ENCODE measurements at places on chromosomes 2 and 18. TPM values are rescaled to one million over a fixed set of nuclear protein-coding genes. Genes with fewer than 3 reads are reported as not detected.

FABP1 gene
- total RNA-seq, result 3,583 TPM

HRH4 gene
- total RNA-seq, result not detected

QPCT gene
- 1.6 TPM for total RNA-seq

GRCh38 chr2:172783165-172783898 lies 47.7 kb downstream of the RAPGEF4 start:
- H3K27me3 ChIP-seq, result no peaks in the 10 kb centered on the region
- H3K36me3 ChIP-seq, result no peaks in the 10 kb centered on the region
- DNase-seq, result no peak
- H3K4me3 ChIP-seq, result no peak overlapping the region

FAM124B gene
- total RNA-seq, result 0.60 TPM

DNA sequence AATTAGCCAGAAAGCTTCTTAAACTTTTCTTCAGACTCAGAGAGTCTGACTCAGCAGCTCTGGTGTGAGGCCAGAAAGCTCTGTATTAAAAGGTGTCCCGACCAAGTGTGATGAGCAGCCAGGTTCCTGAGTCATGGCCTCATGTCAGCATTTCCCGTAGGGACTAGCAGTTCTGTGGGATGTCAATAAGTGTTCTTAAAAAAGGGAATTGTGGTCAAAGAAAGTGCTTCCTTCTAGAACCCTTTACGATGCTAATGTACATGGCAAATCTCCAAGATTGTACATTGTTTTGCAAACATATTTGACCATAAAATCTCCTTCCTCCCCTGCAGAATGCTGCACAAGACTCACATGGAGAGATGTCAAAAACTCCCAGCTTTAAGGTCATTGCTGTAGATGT lies 80.1 kb downstream of the PLA2R1 start:
- H3K4me3 ChIP-seq, result no peak overlapping the region
- H3K4me1 ChIP-seq, result no peaks in the 10 kb centered on the region
- peaks cover 7% of the 10 kb centered on the region for H3K36me3 ChIP-seq
- no peaks in the 10 kb centered on the region for H3K27me3 ChIP-seq

- no peaks in the 10 kb centered on the region for H3K27me3 ChIP-seq
- H3K27ac ChIP-seq, result no peak overlapping the region
- no peaks in the 10 kb centered on the region for H3K4me1 ChIP-seq
- H3K36me3 ChIP-seq, result no peaks in the 10 kb centered on the region
- DNase-seq, result no peak
Measured at GRCh38 chr2:54864096-54864495, 140.6 kb downstream of the EML6 start.

DNA sequence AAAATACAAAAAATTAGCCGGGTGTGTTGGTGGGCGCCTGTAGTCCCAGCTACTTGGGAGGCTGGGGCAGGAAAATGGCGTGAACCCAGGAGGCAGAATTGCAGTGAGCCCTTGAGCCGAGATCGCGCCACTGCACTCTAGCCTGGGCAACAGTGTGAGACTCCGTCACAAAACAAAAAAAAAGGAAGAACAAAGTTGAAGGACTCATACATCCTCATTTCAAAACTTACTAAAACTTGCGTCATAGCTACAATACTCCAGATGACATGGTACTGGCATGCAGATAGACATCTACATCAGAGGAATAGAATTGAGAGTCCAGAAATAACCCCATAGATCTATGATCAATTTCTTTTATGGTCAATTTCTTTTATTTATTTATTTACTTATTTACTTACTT lies 13.6 kb upstream of the CYP27C1 start:
- H3K27ac ChIP-seq, result no peak overlapping the region
- H3K36me3 ChIP-seq, result no peaks in the 10 kb centered on the region
- no peak for DNase-seq
- no peak overlapping the region for H3K4me3 ChIP-seq

DNA sequence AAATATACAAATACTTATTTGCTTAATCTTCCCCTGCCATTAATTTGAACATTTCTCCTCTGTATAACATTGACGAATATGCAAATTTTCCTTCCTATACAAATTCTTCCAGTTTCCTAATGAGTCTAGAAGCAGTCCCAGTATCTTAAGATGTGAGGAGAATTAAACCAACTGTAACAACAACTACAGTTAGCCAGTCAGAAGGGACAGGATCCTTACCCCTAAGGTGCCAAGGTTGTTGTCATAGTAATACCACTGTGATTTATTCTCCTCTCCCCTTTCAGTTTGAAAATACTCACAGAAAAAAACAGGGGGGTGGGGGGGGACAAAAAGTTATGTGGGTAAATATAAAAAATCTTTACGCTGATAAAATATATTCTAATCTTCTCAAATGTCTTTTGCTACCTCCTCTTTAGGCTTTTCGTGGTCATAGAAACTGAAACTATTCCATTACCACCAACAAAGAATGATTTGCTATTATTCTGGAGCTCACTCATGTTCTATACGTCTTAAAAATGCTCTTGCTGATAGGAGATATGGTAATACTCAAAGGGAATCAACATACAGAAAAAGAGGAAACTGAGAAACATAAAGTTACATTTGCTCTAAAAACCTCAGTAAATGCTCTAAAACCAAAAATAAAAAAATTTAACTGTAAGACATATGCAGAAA lies 107.6 kb downstream of the MEMO1 start:
- H3K4me3 ChIP-seq, result no peak overlapping the region
- DNase-seq, result no peak
- peaks cover 15% of the 10 kb centered on the region for H3K36me3 ChIP-seq
- no peaks in the 10 kb centered on the region for H3K27me3 ChIP-seq
- no peaks in the 10 kb centered on the region for H3K4me1 ChIP-seq

ALK gene
- total RNA-seq, result 0.32 TPM

RAX gene
- total RNA-seq, result not detected

DNA sequence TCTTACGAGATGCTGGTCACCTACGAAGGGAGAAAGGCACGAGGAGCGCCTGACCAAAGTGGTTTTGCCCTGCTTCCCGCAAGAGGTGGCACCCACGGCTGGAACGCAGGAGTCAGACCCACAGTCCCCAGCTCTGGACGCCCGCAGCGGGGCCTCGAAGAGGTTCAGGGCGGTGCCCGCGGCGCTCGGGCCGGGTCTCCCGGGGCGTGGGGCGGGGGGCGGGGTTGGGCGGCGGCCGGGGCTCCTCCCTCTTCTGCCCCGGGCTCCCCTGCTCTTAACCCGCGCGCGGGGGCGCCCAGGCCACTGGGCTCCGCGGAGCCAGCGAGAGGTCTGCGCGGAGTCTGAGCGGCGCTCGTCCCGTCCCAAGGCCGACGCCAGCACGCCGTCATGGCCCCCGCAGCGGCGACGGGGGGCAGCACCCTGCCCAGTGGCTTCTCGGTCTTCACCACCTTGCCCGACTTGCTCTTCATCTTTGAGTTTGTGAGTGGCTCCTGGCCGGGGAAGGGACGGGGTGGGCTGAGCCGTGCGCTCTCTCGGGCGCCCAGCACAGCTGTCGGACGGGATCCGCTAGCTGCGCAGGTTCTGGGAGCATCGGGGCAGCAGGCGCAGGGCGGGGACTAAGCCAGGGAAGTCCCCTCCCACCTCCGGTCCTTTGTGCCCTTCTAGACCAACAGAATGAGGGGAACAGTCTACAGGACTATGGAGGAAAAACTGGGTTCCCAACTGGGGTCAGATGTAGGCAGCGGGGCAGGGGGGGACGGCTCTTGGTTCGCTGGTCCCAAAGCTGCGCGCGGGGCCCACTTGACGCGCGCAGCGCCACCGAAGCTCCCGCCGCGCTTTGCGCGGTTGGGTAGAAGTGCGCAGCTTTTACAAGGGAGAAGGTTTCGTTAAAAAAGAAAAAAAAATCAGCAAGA lies at the start of gene MAL:
MAL (plus strand) TSS at position 303 of the 914 bp plus-strand sequence; CDS start at position 388, 85 bp downstream.
- peak within 1 kb of the TSS; percentile 46 for H3K27ac ChIP-seq
- no peak for DNase-seq
- H3K4me3 ChIP-seq, result peak within 1 kb of the TSS; percentile 29
- peaks cover 65% of the 10 kb centered on the region for H3K27me3 ChIP-seq
- H3K36me3 ChIP-seq, result no peaks in the 10 kb centered on the region

GRCh38 chr2:150989969-150990368 lies 271.7 kb downstream of the RBM43 start:
- no peak for DNase-seq
- no peaks in the 10 kb centered on the region for H3K4me1 ChIP-seq
- H3K27me3 ChIP-seq, result no peaks in the 10 kb centered on the region
- H3K27ac ChIP-seq, result no peak overlapping the region

LGALSL gene
- 15.6 TPM for total RNA-seq

DNA sequence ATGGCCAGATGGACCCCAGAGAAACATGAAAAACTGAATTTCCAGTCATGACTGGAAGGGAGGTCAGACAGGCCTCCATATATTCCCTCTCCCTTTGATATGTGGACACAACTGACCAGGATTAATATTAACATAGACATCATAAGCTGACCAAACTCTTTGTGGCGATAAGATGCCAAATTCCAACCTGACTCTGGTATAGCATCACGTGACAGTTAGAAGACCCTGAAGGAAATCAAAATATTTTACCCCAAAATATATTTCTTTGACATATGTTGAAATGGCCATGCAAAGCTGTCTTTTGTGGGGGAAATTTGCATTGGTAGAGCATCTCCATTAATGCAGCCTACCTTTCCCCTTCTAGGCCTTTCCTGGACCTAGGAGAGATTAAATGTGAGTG lies 36.7 kb downstream of the ST6GAL2 start:
- no peak for DNase-seq
- no peak overlapping the region for H3K4me3 ChIP-seq
- no peak overlapping the region for H3K27ac ChIP-seq
- H3K27me3 ChIP-seq, result no peaks in the 10 kb centered on the region
- H3K36me3 ChIP-seq, result no peaks in the 10 kb centered on the region
- H3K4me1 ChIP-seq, result peaks cover 3% of the 10 kb centered on the region

NEDD4L gene
- total RNA-seq, result 773 TPM

DNA sequence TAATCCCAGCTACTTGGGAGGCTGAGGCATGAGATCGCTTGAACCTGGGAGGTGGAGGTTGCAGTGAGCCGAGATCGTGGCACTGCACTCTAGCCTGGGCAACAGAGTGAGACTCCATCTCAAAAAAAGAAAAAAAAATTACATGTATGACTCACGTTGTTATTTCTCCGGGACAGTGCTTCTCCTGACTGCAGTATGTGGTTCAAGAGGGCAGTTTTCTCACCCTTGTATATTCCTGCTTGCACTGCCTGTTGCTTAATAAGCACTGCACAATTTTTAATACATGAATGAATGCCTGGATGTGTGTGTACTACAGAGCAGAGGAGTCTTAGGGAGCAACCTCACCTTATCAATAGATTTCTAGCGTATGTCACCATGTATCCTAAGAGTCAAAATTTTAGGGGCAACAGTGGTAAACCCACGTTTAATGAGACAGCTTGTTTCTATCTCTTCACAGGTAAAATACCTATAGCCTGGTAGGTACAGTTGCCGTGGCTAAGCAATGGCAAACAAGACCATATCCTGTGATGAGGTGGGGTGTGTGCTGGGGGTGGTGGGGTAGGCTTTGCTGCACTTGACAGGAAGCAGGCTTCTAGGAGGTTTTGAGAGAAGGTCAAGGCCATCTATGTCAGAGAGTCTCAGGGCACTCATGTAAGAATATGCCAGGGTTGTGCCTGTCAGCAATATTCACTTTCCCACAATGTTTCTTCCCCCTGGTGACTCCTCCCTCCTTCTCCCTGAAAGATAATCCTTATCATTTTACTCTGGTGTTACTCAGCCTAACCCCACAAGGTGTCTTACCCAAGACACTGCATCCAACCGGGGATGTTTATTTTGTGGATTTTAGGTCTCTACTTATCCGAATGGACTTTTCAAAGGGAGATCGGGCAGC lies 36.9 kb upstream of the MEX3C start:
- H3K36me3 ChIP-seq, result no peaks in the 10 kb centered on the region
- no peaks in the 10 kb centered on the region for H3K27me3 ChIP-seq
- no peak overlapping the region for H3K4me3 ChIP-seq
- no peaks in the 10 kb centered on the region for H3K4me1 ChIP-seq
- no peak for DNase-seq

MYCN gene
- total RNA-seq, result 0.82 TPM

GRCh38 chr2:133541376-133541775 lies 26.9 kb downstream of the NCKAP5 start:
- H3K27me3 ChIP-seq, result no peaks in the 10 kb centered on the region
- no peaks in the 10 kb centered on the region for H3K4me1 ChIP-seq
- no peak overlapping the region for H3K27ac ChIP-seq
- no peak for DNase-seq
- H3K4me3 ChIP-seq, result no peak overlapping the region
- no peaks in the 10 kb centered on the region for H3K36me3 ChIP-seq

GRCh38 chr18:72197591-72197990 lies 346.6 kb downstream of the CBLN2 start:
- H3K4me3 ChIP-seq, result no peak overlapping the region
- H3K27ac ChIP-seq, result no peak overlapping the region
- H3K36me3 ChIP-seq, result no peaks in the 10 kb centered on the region
- H3K4me1 ChIP-seq, result no peaks in the 10 kb centered on the region
- DNase-seq, result no peak
- H3K27me3 ChIP-seq, result no peaks in the 10 kb centered on the region

- no peaks in the 10 kb centered on the region for H3K36me3 ChIP-seq
- no peak for DNase-seq
- H3K27ac ChIP-seq, result no peak overlapping the region
- H3K27me3 ChIP-seq, result no peaks in the 10 kb centered on the region
- peaks cover 33% of the 10 kb centered on the region for H3K4me1 ChIP-seq
Measured at GRCh38 chr2:46338674-46339073, 41.5 kb downstream of the EPAS1 start.

GRCh38 chr2:147108548-147108947 lies 736.3 kb upstream of the ACVR2A start:
- H3K27ac ChIP-seq, result no peak overlapping the region
- no peaks in the 10 kb centered on the region for H3K4me1 ChIP-seq

- no peak overlapping the region for H3K27ac ChIP-seq
- no peaks in the 10 kb centered on the region for H3K27me3 ChIP-seq
- DNase-seq, result no peak
- H3K36me3 ChIP-seq, result no peaks in the 10 kb centered on the region
- H3K4me1 ChIP-seq, result no peaks in the 10 kb centered on the region
- no peak overlapping the region for H3K4me3 ChIP-seq
Measured at GRCh38 chr18:54710900-54711281, 117.4 kb upstream of the RAB27B start.

DNA sequence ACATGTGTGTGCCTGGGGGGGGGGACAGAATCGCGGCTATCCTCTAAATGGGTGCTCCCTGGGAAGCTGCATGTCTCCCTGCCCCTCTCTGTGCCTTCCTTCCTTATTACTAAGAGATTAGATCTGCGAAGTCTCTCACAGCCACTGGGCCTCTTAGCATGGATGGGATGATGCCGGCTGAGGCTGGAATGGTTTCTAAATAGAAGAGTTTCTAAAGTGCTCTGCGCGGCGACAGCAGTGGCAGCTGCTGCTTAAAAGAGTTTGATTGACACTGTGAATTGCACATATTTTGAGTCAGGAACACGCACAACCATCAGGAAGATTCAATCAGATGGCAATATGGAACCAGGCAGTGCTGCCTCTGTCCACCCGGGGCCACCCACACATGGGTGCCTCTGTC lies 163.8 kb downstream of the CLIP4 start:
- H3K4me3 ChIP-seq, result no peak overlapping the region
- no peak overlapping the region for H3K27ac ChIP-seq
- DNase-seq, result no peak
- H3K36me3 ChIP-seq, result no peaks in the 10 kb centered on the region

GRCh38 chr2:127498386-127498785 lies 27.9 kb downstream of the IWS1 start:
- H3K27me3 ChIP-seq, result no peaks in the 10 kb centered on the region
- no peak overlapping the region for H3K4me3 ChIP-seq
- no peak for DNase-seq
- no peaks in the 10 kb centered on the region for H3K36me3 ChIP-seq
- no peaks in the 10 kb centered on the region for H3K4me1 ChIP-seq

GRCh38 chr2:169771021-169771420 lies 27.6 kb upstream of the SSB start:
- peaks cover 3% of the 10 kb centered on the region for H3K4me1 ChIP-seq
- H3K36me3 ChIP-seq, result no peaks in the 10 kb centered on the region
- no peak overlapping the region for H3K27ac ChIP-seq
- no peak for DNase-seq
- no peak overlapping the region for H3K4me3 ChIP-seq
